ENCODE measurements at places on chromosomes 11 and 22.

DNA sequence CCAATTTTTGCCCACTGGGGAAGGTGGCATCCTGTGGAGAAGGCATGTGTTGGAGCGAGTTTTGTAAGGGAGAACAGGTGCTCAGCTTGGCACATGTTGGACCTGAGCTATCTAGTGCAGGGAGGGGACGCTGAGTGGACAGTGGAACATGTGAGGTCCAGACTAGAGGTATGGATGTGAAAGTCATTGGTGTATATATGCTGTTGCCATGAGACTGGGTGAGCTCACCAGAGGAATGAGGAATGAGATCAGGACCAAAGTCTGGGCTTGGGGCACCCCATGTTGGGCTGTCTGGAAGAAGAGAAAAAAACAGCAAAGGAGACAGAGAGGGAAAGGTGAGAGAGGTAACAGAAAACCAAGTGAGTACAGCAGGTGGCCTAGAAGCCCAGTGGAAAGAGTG is 12.3 kb upstream of the SYT7 start:
- no peak for DNase-seq

DNA sequence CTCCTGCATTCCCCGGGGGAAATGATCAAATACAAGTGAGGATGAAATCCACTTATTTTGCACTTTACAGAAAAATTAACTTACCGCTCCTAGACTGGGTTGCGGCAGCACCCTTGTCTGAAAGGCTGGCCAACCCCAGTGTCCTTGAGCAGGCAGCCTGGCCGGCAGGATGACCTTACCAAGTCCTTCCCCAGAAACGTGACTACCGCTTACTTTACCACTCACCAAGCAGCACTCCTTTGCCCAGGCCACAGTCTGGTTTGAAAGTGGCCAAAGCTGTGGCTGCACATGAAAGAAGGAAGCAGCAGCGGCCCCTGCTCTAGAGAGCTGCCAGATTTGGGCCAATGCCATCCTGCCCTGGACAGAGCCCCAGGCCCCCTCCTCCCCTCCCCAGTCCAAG is 20.3 kb downstream of the MYH9 start:
- no peak for DNase-seq

GRCh38 chr11:61152816-61153592 is 8.2 kb downstream of the VPS37C start:
- DNase-seq: no peak

- no peak for DNase-seq
Observed at GRCh38 chr11:130452940-130453339, 4.5 kb downstream of the ADAMTS15 start.

GRCh38 chr11:134560566-134561330 is 148.7 kb upstream of the B3GAT1 start:
- no peak for DNase-seq

DNA sequence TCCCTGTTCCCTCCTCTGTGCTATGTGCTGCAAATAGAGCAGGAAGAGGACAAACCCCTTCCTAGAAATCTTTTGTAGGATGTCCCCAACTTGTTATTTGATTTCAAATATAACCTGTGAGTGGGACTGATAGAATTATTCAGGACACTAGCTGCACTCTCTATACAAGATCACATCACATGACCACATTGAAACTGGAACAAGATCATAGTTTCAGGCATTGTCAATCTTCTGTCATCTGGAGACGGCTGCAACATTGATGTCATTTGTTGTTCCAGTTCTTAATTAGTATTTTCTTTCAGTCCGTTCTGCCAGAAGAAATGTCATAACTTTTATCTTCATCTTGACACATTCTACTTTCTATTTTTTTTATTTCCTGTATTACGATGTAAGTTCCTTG is 89.3 kb downstream of the GRIA4 start:
- no peak for DNase-seq

DNA sequence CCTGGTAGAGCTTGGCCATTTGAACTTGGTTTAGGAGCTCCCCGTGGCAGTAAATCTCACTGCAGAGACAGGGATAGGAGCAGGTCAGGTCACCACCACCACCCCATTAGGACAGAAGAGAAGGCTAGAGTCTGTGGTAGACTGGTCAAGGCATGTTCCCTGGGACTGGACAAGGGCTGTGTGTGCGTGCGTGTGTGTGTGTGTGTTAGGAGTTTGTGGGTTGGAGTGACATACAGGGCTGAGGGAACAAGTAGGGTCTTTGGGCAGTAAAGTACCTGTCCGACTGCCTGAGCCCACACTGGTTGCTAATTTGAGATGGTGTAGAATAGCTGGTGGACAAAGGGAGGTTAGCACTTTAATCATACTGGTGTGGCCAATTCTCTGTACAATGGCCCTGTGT is 16.1 kb downstream of the TREH start:
- DNase-seq: no peak

DNA sequence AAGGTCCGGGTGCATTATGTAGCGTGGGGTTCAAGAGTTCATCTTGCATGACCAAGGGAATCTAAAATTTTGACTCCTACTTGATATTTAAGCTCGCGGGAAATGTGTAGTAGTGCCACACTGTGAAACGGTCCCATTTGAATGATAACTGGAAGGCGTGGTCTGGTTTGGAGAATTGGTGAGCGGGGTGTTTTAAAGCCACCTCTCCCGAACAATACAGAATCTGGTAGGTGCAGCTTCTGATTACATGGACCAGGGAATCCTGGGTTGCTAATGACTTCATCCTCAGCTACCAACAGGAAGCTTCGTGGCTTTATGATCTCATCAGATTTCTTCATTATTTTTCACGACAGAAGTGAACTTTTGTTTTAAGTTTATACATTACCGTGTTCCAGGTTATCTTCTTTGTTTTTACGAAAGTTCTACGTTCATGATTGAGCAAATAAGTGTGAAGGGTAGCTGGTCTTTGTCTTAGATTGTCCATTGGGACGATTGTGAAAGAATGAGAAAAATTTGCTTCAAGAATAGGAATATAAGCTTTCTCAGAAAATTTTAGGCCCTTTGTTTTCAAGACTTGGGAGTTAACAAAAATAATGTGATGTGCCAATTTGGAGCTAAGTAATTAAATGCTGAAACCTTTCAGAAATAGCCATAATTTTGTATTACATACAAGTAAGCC is 1.7 kb downstream of the QSER1 start:
- peak; percentile 85 for DNase-seq

- DNase-seq: no peak
Observed at GRCh38 chr11:90309693-90310092, 86.8 kb upstream of the CHORDC1 start.

Measured in DMS79 (cell line).